CD4-positive, alpha-beta T cell treated with Interleukin-6 at 100 ng/mL for 8 hours (primary cell): ENCODE measurements at places on chromosomes 5 and 9.

DNA sequence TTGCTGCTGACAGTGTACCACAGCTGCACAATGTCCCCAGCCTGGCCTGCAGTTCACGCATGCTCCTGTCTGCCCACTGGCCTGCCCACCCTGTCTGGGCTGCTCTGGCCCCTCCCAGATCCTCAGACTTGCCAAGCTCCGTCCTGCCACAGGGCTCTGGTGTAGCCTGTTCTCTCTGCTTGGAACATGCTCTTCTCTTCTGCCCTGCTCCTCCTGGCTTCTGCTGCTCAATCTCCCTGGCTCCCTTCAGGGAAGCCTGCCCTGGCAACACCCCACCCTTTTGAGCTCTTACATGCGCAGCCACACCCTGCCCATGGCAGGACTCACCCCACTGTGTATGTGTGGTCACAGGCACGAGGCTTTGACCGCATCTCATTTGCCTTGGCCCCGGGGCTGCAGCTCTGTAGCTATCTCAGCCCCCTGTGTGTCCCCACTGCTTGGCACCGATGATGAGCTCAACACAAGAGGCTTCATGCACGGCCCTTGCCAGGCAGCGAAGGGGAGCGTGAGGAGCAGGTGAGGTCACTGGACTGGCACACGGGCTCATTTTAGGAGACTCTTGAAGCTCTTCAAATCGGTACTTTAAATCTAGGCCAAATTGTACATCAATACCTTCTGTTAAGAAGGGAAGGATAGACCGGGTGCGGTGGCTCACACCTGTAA is 20.4 kb upstream of the BRD3 start:
- DNase-seq: no peak

- DNase-seq: no peak
Measured at GRCh38 chr9:109705515-109705914, 74.5 kb upstream of the PALM2AKAP2 start.

DNA sequence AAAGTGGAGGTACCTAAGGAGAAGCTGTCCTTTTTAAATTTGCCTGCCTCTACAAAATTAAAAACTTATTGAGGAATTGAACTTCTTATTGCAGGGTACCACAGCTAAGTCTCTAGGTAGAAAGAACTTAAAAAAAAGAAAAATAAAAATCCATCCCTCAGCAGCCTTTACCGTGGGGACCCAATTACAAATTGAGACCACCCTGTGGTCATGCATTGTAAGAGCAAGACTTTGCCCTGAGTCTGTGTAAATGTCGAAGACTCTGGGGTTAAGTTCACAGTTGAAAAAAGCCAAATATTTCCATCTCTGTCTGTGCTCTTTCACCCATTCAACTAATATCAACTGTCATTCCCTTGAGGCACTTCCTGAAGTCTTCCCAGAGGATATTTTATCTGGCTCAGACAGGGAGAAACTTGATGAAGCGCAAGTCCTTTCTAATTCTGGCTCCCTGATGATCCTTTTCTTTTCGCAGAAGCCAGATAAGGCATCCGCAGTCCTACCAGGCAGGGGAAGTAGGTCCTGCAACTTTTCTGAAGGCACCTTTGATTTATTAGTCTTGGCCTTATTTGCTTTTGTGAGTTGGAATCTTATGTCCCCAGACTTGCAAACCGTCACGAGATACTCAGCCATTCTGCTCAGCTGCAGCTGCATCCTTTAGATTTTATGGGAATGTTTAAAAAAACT is 323.8 kb upstream of the WWC1 start:
- no peak for DNase-seq

- no peak for DNase-seq
Measured at GRCh38 chr9:133864011-133864410, 125.9 kb upstream of the SARDH start.

DNA sequence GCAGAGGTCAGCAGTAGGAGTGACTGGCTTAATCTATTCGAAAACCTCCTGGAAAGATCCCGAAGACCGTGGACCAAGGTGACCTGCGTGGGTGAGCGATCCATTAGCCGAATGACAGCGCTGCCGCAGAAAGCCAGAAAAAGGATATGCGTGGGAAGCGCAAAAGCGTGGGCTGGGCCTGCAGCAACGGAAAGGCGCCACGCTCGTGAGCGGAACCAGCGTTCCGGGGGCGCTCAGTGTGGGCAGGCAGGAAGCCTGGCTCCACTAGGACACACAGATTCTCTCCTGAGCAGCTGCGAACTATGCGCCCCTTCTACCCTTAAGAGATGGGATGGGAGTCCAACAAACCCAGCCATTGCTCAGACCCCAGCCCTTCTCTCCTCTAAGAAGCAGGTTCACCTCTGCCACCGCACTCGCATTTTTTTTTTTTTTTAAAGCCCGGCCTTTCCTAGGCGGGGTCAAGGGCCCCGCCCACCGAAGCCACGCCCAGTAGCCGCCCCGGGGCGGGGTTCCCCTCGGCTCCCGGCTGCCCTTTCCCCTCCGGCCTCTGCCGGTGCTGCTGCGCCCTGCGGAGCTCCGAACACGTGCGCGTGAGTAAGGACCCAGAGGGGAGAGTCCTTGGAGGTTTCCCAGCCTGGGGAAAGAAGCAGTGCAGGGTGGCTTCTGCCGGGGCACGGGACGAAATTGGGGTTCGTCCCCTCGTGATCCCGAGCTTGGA is 19.8 kb upstream of the MATR3 start:
- DNase-seq: peak; percentile 83

GRCh38 chr5:98772415-98773213 is 849 bp upstream of the RGMB start:
- peak; percentile 73 for DNase-seq

DNA sequence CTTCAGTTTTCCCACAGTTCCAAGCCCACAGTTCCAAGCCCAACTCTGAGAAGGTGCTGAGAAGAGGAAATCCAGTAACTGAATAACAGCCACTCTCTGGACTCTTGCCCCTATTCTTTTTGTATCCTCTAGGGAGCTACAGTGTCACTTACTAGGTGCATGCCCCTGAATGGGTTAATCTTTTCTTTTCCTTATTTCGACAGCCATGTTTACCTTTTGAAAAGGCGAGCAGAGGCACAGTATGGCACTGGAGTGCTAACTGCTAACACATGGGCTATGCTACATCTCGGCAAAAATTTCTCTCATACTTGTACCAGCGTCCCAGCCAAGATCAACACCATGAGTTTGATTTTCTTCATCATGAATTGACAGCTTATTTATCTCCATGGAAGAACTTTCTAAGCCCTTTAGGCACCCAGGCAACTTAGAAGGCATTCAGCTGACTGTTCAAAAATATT is 222.6 kb downstream of the EBF1 start:
- DNase-seq: no peak

- DNase-seq: no peak
Measured at GRCh38 chr9:69149321-69149807, 24.7 kb upstream of the TJP2 start.

- DNase-seq: no peak
Measured at GRCh38 chr5:163790497-163790896, 285.1 kb downstream of the MAT2B start.

DNA sequence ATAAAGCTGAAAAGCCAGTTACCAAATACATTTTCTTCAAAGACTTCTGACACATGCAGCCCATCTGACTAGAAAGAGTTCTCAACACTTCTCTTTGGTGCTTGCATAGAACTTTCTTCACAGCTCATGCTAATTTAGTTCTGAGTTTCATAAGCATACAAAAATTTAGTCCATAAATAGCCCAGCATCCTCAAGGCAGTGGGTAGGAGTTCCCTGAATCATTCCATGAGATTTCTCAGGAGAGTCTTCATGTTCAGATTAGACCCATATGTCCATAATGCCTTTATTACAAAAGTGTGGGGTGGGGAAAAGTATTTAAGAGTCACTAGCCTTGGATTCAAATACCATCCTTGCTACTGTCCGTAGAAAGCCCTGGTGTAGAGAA is 290.2 kb upstream of the RGMB start:
- no peak for DNase-seq

DNA sequence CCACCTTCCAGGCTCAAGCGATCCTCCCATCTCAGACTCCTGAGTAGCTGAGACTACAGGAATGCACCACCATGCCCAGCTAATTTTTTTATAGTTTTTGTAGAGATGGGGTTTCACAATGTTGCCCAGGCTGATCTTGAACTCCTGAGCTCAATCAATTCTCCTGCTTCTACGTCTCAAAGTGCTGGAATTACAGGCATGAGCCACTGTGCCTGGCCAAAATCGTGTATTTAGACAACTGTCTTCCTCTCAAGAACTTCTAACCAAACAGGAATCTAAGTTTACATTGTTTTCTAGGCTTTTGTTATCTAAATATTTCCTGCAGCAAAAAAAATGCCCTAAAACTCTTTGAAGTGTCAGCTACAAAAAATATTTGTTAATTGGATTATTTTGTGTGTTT is 78.8 kb downstream of the NLN start:
- DNase-seq: no peak

DNA sequence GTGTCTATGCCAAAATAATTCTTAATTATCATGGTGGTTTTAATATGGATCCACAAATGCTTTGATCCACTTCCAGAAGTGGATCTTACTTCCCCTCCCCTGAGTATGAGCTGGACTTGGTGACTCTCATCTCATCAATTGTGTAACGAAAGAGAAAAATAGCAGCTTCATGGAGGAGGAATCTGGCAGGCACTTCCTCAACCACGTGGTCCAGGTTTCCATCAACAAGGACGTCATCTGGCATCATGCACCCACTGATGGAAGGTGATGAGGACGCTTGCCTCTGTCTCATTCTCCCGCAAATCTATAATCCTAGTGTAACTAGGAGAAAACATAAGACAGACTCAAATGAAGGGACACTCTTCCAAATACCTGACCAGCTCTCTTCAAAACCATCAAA is 54.6 kb upstream of the S1PR3 start:
- no peak for DNase-seq

- no peak for DNase-seq
Measured at GRCh38 chr9:532707-533106, 308.8 kb upstream of the DMRT1 start.

DNA sequence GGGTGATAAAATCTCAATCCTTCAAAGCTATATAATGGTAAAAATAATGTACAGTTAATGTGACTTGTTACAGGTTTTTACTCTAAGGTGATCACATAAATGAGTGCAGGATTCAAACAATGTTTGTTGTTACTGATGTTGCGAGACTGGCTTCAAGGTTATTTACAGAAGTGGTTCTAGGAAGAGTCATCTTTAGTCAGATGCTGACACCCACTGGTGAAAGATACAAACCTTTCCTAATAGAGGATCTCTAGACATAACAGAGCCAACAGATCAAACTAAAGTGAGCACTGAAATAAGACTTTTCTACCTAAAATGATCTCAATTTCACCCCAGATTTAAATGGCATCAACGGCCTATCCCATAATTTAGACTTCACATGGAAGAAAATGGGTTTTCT is 20.2 kb downstream of the ARSB start:
- DNase-seq: no peak

DNA sequence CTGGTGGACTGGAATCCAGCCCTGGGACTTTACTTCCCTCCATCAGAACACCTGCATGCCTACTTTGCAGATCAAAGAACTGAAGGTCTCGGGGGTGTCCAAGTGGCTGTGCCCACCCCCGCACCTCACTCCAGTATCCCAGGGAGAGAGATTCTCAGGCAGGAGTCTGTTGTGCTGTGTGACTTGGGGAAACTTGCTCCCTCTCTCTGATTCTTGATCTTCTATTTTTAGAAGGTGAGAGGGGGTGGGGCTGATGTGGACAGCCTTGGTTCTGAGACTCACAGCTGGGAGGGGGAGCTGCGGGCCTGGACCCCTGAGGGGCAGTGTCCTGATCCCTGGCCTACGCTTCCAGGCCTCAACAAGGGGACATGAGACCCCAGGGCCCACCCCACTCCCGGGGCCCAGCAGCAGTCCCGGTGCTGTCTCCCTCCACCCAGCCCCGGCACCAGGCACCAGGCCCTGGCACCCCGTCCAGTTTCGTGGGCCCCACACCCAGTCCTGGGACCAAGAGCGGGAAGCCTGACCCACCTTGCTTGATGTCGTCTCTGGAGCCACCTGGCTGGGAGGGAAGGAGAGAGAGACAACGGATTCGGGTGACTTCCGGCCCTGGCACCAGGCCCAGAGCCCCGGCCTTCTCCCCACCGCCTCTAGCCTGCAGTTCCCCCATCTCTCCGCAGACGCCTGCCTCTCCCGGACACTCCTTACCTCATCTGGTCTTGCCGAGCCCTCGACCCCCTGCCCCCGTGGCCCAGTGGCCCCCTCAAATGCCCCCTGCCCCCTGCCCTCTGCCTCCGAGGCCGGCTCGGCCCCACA is 74.0 kb upstream of the SPTLC1 start:
- no peak for DNase-seq

- no peak for DNase-seq
Measured at GRCh38 chr9:2700909-2701550, 16.3 kb upstream of the KCNV2 start.

GRCh38 chr9:106701611-106702010 is 161.4 kb upstream of the ZNF462 start:
- DNase-seq: no peak

DNA sequence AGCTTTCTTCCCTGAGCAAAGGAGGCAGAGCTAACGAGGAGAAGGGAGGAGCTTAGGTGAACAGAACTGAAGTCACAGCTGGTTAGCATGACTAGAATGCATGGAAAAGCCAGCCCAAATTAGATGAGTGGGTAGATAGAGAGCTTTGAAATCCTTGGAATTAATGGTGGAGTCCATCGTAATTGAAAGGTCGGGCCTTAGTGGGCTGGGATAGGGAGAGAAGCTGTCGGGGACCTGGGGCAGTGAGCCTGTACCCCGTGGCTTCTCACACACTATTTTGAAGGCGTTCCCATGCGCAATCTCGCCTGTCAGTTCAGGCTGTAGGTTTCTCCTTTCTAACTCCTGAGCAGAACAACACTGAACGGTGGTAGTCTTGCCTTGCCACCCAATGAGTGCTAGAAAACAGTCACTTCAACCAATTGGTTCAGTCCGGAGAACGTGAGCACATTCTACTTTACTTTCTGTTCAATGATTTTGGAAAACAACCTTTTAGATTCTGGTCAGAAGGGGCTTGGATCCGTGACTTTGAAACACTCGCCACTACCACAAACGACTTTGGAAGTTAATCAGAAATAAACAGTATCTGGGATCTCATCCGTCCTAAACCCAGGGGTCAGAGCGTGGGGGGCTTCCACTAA is 655 bp upstream of the RAI14 start:
- peak; percentile 20 for DNase-seq

DNA sequence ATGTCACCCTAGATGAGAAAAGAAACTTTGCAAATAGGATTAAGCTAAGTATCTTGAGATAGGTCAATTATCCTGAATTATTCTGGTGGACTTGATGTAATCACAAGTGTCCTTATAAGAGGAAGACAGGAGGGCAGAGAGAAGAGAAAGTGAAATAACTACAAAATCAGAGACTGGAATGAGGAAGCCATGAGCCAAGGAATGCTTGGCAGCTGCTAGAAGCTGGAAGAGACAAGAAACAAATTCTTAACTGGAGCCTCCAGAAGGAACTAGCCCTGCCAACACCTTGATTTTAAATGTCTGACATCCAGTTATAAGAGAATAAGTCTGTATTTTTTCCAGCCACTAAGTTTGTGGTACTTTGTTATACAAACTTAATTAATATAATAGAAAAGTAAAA is 480.0 kb downstream of the NR2F1-AS1 start:
- no peak for DNase-seq

GRCh38 chr9:132499251-132499650 is 83.2 kb upstream of the BARHL1 start:
- no peak for DNase-seq

- DNase-seq: no peak
Measured at GRCh38 chr9:80964374-80964773, 725.0 kb downstream of the TLE1 start.

- no peak for DNase-seq
Measured at GRCh38 chr5:93892481-93892880, 151.1 kb upstream of the POU5F2 start.
